ENCODE measurements at places on chromosomes 2 and 18.

- no peak for DNase-seq
These were observed 12.4 kb downstream of the PTPN4 start for GRCh38 chr2:119772128-119772527.

DNA sequence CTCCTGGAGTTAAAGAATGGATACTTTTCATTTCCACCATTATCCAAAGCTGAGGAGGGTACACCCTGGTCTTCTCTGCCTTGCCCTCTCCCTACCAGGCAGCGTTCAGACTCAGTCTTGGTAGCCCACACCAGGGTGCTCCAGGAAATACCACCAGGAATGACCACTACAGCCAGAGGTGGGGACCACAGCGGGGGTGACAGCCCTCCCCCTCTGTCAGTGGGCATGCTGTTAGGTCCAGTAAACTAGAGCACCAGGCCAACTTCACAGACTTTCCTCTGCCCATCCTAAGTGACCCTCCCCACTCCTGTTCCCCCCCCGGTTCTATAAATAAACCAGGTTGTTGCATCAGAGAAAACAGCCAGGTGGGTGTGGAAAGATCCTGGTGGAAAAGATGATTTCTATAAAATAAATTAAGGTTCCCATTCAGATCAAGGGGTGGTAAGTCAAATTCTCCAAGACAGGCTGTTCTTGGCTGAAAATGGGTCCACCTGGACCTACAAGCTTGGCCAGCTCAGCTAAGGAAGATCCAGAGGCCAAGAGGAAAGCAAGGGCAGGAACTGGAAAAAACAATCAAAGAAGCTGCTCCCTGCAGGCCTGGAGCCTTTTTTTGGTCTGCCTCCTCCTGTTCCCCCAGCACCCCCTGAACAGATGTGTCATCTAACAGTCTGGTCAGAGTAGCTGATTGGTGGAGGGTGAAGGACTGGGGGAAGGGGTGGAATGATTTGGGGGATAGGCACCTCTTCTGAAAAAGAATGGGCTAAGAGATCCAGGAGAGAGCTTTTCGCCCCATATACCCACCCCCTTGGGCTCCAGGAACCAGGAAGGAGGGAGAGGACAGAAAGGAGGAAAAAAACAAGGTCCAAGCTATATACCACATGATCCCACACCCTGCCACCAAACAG is 2.3 kb downstream of the RAB11FIP5 start:
- no peak for DNase-seq

DNA sequence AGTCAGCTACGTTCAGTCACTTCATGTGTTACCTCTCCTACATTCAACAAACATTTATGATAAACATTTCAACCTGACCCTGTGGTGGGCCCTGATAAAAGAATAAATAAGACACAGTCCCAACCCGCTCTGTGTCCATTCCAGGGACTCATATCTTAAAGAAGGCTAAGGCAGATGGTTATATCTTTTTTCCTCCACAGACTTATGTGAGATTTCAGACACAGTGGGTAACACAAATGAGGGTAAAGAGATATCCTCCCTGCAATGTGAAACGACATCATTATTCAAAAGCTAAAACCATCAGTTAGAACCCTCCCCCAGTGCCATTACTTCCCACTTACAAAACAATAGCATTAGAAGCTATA is 11.1 kb upstream of the HNRNPLL start:
- DNase-seq = no peak

DNA sequence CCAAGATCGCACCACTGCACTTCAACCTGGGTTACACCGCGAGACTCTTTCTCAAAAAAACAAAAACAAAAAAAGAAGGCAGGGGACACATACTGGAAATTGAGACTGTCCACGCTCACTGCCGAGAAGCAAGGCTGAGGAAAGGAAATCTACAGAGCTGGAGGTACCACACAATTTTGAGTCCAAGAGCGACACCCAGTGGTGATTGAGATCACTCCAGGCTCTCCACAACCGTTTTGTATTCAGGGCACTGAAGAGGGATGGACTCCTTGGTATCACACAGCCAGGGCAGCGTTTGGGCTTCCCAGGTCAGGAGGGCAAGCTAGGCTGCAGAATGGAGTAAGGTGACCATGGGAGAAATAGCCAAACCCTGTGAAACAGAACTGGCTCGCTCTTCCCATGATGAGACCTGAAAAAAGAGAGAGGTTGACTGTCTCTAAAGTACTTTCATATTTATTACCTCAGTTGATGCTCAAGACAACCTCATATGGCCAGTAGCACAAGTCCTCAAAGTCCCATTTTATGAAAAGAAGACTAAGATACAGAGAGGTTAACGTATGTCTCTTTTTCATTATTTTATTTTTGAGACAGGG is 74.5 kb upstream of the YPEL5 start:
- DNase-seq = peak; percentile 21

GRCh38 chr2:157691695-157692094 is 63.0 kb upstream of the ACVR1C start:
- DNase-seq = no peak

Data from stimulated activated CD4-positive, alpha-beta T cell treated with anti-CD3 and anti-CD28 coated beads, TNF-alpha, amount 100 ng/mL, for 4 hours (primary cell).